Esophagus squamous epithelium (tissue), 5 donors: ENCODE measurements at places on chromosomes 6 and 20.

GRCh38 chr6:157754351-157754750 lies 68.7 kb upstream of the SNX9 start:
- H3K4me1 ChIP-seq, result peaks cover 19% of the 10 kb centered on the region
- no peak overlapping the region for H3K4me3 ChIP-seq
- DNase-seq, result no peak

DNA sequence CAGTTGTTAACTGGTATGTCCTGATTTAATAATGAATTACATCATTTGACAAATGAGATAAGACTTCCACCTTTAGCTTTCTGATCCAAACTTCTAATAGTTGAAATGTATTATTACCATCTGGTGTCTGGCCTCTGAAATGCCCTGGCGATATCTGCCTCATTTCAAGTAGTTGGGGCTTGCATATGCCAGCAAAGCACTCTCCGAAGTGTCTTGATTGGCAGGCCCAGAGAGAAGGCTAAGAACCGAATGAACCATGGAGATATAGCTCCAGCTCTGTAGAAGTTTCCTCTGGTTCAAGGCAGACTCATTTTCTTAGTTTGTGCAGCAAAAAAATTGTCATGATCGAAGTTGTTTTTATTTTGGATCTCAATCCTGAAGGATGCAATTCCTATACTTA lies 13.4 kb upstream of the HIVEP2 start:
- no peak overlapping the region for H3K4me3 ChIP-seq
- no peaks in the 10 kb centered on the region for H3K4me1 ChIP-seq
- H3K27me3 ChIP-seq, result no peaks in the 10 kb centered on the region
- H3K27ac ChIP-seq, result no peak overlapping the region
- DNase-seq, result no peak

DNA sequence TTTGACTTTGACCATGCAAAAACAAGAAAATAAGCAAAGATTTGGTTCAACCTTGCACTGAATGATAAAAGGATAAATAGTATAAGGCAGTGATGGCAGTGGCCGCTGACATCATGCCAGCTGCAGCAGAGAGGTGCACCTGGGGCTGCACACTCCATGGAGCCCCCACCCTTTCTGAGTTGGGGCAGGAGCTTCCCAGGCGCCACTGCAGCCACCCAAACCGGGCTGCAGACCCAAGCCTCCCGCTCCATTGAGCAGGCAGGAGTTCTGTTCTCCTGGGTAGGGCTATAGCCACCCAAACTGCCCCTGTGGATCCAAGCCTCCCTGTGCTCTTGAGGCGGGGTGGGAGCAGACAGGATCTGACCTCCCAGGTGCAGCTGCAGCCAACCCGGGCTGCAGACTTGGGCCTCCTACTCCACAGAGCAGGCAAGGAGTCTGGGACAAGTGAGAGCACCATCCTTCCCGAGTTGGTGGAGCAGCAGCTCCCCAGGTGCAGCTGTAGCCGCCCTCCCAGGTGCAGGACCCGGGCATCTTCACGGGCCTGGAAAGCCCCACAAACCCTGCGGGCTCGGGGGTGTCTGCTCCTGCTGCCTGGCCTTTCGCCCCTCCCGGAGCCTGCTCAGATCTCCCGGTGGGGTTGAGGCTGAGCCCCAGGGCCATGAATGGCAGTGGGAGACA lies 537.9 kb downstream of the TENT5A start:
- no peak for DNase-seq
- H3K27ac ChIP-seq, result no peak overlapping the region
- no peak overlapping the region for H3K4me3 ChIP-seq
- H3K27me3 ChIP-seq, result no peaks in the 10 kb centered on the region
- no peaks in the 10 kb centered on the region for H3K36me3 ChIP-seq
- H3K4me1 ChIP-seq, result no peaks in the 10 kb centered on the region

DNA sequence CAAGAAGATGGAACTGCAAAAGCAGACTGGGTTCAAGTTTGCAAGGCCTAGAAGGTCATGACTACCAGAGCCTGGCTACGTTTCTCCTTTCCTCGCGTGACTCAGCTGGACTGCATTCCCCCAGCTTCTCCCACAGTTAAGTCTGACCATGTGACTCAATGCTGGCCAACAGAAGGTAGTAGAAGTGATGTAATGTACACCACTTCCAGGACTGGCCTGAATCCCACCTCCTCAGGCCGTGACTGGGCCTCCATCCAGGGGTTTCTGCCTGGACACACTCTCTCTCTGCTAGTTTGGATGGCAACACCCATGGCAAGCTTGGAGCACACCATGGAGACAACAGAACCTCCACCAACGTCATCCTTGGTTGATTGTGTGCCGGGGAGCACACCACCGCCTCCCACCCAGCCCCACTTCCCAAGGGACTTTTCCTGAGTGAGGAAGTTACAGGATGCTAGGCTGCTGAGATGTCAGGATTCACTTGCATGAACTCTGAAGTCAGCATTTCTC lies 112.0 kb upstream of the CDYL start:
- H3K4me3 ChIP-seq, result no peak overlapping the region
- DNase-seq, result no peak
- H3K27ac ChIP-seq, result peak overlapping the region; percentile 16
- H3K4me1 ChIP-seq, result no peaks in the 10 kb centered on the region
- H3K27me3 ChIP-seq, result no peaks in the 10 kb centered on the region

- no peaks in the 10 kb centered on the region for H3K4me1 ChIP-seq
- H3K27ac ChIP-seq, result no peak overlapping the region
- H3K36me3 ChIP-seq, result no peaks in the 10 kb centered on the region
- no peak for DNase-seq
- no peaks in the 10 kb centered on the region for H3K27me3 ChIP-seq
Measured at GRCh38 chr6:112743323-112743722, 396.2 kb downstream of the RFPL4B start.

DNA sequence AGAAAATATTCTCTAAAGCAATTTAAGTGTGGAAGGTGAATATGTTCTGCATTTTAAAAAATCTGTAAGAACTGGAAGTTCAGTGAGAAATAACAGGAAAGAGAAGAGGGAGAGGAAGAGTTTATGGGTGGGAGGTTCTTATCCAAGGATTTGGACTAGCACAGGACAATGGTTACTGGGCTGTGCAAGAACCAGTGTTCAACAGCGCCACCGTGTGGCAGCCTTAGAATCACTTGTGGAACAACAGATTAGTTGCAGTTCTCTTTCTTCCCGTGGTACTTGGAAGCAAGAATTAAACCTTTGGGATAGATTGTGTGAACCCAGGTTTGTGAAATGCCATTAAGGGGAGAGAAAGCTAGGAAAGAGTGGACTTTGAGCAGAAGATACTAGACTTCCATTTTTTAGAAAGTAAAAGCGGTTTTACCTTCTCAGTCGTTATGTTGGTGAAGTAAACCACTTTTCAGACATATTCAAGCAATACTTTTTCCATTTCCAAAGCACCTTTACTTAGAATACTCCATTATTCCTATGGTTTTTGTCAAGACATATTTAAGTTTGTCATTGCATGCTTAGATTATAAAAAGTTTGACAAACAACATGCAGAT lies 436.7 kb downstream of the RNF144B start:
- H3K27me3 ChIP-seq, result no peaks in the 10 kb centered on the region
- no peak overlapping the region for H3K4me3 ChIP-seq
- H3K4me1 ChIP-seq, result no peaks in the 10 kb centered on the region
- no peaks in the 10 kb centered on the region for H3K36me3 ChIP-seq
- DNase-seq, result no peak

DNA sequence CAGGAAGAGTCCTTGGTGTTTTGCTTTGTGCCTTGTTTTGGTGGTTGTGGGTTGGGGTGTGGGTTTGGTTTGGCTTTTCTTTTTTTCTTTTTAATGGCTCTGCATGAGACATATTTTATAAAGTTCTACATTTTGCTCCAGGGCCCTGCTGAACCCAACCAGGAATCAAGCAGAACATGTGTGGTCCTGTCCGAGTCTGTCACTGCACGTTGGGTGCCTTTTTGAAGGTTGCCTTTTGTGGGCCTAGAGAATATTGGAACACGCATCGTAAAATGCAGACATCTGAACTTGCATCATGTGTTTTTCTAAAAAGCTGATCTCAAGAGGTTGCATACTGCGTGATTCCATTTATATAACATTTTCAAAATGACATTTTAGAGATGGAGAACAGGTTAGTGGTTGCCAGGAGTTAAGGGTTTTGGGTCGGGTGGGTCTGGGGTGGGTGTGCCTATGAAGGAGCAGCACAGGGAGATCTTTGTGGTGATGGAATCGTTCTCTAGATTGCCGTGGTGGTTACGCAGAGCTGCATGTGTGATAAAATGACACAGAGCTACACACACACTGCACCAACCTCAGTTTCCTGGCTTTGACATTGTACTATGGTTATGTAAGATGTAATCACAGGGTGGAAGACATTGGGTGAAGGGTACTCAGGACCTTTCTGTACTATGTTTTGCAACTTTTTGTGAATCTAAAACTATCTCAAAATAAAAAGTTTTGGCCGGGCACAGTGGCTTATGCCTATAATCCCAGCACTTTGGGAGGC lies 80.2 kb downstream of the EYA2 start:
- peak overlapping the region; percentile 73 for H3K27ac ChIP-seq
- H3K36me3 ChIP-seq, result no peaks in the 10 kb centered on the region
- peaks cover 15% of the 10 kb centered on the region for H3K4me1 ChIP-seq
- H3K27me3 ChIP-seq, result no peaks in the 10 kb centered on the region

- no peaks in the 10 kb centered on the region for H3K27me3 ChIP-seq
- no peak overlapping the region for H3K27ac ChIP-seq
- no peak for DNase-seq
- H3K36me3 ChIP-seq, result no peaks in the 10 kb centered on the region
- no peaks in the 10 kb centered on the region for H3K4me1 ChIP-seq
Measured at GRCh38 chr20:1001116-1001515, 995 bp downstream of the RSPO4 start.

- no peaks in the 10 kb centered on the region for H3K27me3 ChIP-seq
- H3K27ac ChIP-seq, result peak overlapping the region; percentile 14
- H3K4me1 ChIP-seq, result peaks cover 10% of the 10 kb centered on the region
- H3K36me3 ChIP-seq, result no peaks in the 10 kb centered on the region
- DNase-seq, result no peak
Measured at GRCh38 chr6:169171951-169172350, 81.7 kb downstream of the THBS2 start.

GRCh38 chr20:59573837-59574236 lies 30.5 kb upstream of the PHACTR3 start:
- no peak for DNase-seq
- H3K4me3 ChIP-seq, result no peak overlapping the region
- no peak overlapping the region for H3K27ac ChIP-seq
- no peaks in the 10 kb centered on the region for H3K36me3 ChIP-seq

GRCh38 chr6:118980063-118980462 lies 45.1 kb upstream of the MCM9 start:
- no peaks in the 10 kb centered on the region for H3K27me3 ChIP-seq
- no peak for DNase-seq
- H3K36me3 ChIP-seq, result no peaks in the 10 kb centered on the region
- H3K27ac ChIP-seq, result no peak overlapping the region
- no peaks in the 10 kb centered on the region for H3K4me1 ChIP-seq

DNA sequence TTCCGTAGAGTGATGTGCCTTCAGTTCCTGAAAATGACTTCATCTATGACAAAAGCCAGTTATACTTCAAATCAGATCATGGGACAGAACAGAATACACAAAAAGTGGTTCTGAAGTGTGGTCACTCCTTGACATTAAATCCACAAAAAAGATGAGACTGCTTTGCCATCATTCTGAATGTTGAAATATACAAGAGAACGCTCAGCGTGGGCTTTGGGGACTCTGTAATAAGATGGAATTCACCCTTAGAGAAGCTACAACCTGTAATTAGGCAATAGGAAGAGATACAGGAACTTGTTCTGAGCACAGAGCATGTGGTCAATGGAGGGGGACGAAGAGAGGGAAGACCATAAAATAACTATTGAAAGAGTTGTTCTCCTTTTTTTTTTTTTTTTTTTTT lies 184.3 kb downstream of the CARMIL1 start:
- H3K36me3 ChIP-seq, result no peaks in the 10 kb centered on the region
- no peak overlapping the region for H3K4me3 ChIP-seq
- DNase-seq, result no peak
- no peak overlapping the region for H3K27ac ChIP-seq
- no peaks in the 10 kb centered on the region for H3K4me1 ChIP-seq

- no peak overlapping the region for H3K27ac ChIP-seq
- H3K4me3 ChIP-seq, result no peak overlapping the region
- no peaks in the 10 kb centered on the region for H3K4me1 ChIP-seq
- H3K36me3 ChIP-seq, result no peaks in the 10 kb centered on the region
- DNase-seq, result no peak
- H3K27me3 ChIP-seq, result peaks cover 2% of the 10 kb centered on the region
Measured at GRCh38 chr20:21713470-21713869, 8.0 kb downstream of the PAX1 start.

- no peaks in the 10 kb centered on the region for H3K36me3 ChIP-seq
- no peak overlapping the region for H3K4me3 ChIP-seq
- DNase-seq, result no peak
Measured at GRCh38 chr6:154390034-154390433, 33.4 kb upstream of the IPCEF1 start.

DNA sequence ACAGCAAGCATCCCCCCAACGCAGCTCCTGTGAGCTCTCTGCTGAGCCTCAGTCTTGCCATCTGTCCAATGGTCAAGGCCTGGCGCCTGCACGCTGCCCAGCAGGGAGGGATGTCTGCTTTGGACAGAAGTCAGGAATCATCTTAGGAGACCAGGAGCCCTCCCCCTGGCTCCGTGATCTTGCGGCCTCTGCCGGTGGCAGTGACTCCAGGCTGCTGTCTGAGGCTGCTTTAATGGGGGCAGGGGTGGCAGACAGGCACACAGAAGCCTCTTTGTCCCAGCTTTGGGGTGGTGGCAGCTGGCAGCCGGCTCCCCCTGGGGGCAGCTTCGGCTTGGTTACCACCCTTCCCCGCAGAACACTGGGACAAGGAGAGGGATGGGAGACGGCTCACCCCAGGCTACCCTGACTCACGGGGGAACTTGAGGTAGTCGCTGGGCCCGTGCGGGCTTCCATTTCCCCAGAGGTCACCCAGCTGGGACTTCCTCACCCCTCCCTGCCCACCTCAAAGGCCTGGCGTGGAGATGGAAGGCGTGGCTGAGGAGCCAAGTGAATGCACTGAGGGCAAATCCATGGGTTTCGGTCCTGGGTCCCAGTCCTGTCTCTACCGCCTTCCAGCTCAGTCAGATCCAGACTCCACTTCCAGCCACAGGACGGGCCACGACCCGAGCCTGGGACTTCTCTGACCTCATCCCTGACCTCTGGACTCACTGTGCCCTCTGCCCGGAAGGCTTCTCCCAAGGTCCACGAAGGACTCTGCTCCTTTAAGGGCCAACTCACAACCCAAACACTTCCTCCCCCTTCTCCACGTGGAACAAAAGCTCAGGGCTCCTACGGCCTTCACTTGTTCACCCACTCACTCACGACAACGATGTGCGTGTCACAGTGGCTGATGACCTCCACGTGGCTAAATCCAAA lies 14.8 kb downstream of the PEDS1 start:
- no peak for DNase-seq
- H3K4me3 ChIP-seq, result no peak overlapping the region
- H3K27me3 ChIP-seq, result no peaks in the 10 kb centered on the region
- H3K36me3 ChIP-seq, result peaks cover 6% of the 10 kb centered on the region

GRCh38 chr20:34190262-34190661 lies 51.0 kb upstream of the ASIP start:
- DNase-seq, result no peak
- H3K4me1 ChIP-seq, result no peaks in the 10 kb centered on the region
- no peak overlapping the region for H3K4me3 ChIP-seq
- no peak overlapping the region for H3K27ac ChIP-seq
